ENCODE measurements at places on chromosomes 6 and 20. TPM values are rescaled to one million over a fixed set of nuclear protein-coding genes. Genes with fewer than 3 reads are reported as not detected.

The PRL gene
- total RNA-seq, result 0.36 TPM

The OOEP gene
- total RNA-seq, result not detected

The NRSN1 gene
- total RNA-seq, result not detected

The OR2B6 gene
- not detected for total RNA-seq

The NR2E1 gene
- not detected for total RNA-seq

The PRICKLE4 gene
- 9.0 TPM for total RNA-seq

The CENPQ gene
- total RNA-seq, result 5.0 TPM

The WASF1 gene
- total RNA-seq, result 9.6 TPM

The DDO gene
- total RNA-seq, result 1.3 TPM

The KCNB1 gene
- total RNA-seq, result 4.9 TPM

The SNX21 gene
- total RNA-seq, result 52.6 TPM

The PTGIS gene
- total RNA-seq, result 89.7 TPM

The ANKRD6 gene
- 22.3 TPM for total RNA-seq

The TRAPPC3L gene
- 0.22 TPM for total RNA-seq

The ELOVL4 gene
- 1.2 TPM for total RNA-seq

The HMGCLL1 gene
- 3.8 TPM for total RNA-seq

The KATNA1 gene
- total RNA-seq, result 17.1 TPM

The SLC24A3 gene
- total RNA-seq, result 2.0 TPM

The TINAG gene
- total RNA-seq, result 0.31 TPM

The EPPIN gene
- total RNA-seq, result not detected

The RNF182 gene
- 0.49 TPM for total RNA-seq

The BHLHE23 gene
- total RNA-seq, result not detected

The CCNC gene
- total RNA-seq, result 32.5 TPM

The MTCH1 gene
- 154 TPM for total RNA-seq

The FGD2 gene
- total RNA-seq, result 19.7 TPM

The EDN3 gene
- total RNA-seq, result not detected

The SAPCD1 gene
- 4.9 TPM for total RNA-seq

The MAP7 gene
- 1.2 TPM for total RNA-seq

The GINS1 gene
- total RNA-seq, result 1.4 TPM

The PTCHD4 gene
- total RNA-seq, result 1.7 TPM

The HLA-DQB1 gene
- total RNA-seq, result 25.5 TPM

Measured in sciatic nerve (tissue), 2 donors.